Nephron progenitor cell (in vitro differentiated cells): ENCODE measurements at places on chromosomes 1 and 21.

- peaks cover 47% of the 10 kb centered on the region for H3K4me1 ChIP-seq
- H3K4me3 ChIP-seq = peak within 1 kb of the TSS; percentile 84
- H3K27ac ChIP-seq = no peak within 1 kb of the TSS
Observed at GRCh38 chr1:17011439-17012307, at the start of gene ATP13A2. ATP13A2 (minus strand) TSS chr1:17011928; CDS start chr1:17011738, 190 bp downstream.

DNA sequence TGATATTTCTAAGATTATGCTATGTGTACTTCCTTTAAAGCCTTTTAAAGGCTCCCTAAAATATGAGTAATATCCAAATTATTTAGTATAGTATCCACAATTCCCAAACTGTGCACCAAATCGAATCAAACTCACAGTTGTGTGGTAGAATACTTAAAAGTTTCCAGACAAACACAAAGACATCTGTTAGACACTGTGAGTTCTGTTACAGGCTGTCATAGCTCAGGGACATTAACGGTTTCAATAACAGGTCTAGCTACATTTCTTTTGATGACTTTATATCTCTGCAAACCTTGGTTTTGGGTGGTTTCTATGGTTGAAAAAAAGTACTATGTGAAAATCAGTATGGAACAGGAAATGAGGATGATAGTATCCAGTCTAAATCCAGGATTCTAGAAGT lies 36.9 kb upstream of the NEK7 start:
- no peak overlapping the region for H3K4me3 ChIP-seq
- no peak overlapping the region for H3K27ac ChIP-seq
- H3K27me3 ChIP-seq = no peaks in the 10 kb centered on the region

DNA sequence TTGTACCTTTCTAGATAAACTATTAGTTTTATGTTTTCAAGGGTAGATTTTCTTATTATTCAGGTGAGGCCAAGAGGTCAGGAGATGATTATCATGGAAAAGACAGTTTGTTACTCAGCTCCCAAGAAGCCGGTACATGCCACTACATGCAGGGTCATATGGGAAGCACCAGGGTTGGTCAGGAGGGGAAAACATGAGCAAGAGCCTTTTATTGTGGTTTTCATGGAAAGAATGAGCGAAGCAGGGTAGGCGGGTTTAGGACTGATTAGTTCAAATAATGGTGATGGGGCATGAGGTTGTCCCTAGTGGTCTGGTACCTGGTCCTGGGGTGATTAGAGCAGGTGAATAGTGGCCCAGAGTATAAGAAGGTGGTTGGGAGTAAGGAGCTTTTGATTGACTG lies 189.9 kb downstream of the APP start:
- H3K4me3 ChIP-seq = no peak overlapping the region
- no peak overlapping the region for H3K27ac ChIP-seq
- no peaks in the 10 kb centered on the region for H3K4me1 ChIP-seq
- H3K27me3 ChIP-seq = no peaks in the 10 kb centered on the region
- H3K36me3 ChIP-seq = peaks cover 66% of the 10 kb centered on the region

GRCh38 chr1:220189750-220190347 lies 82.4 kb downstream of the RAB3GAP2 start:
- DNase-seq = no peak
- H3K4me1 ChIP-seq = no peaks in the 10 kb centered on the region
- H3K27me3 ChIP-seq = no peaks in the 10 kb centered on the region
- H3K27ac ChIP-seq = no peak overlapping the region
- no peak overlapping the region for H3K4me3 ChIP-seq
- H3K36me3 ChIP-seq = peaks cover 57% of the 10 kb centered on the region

GRCh38 chr1:158809862-158810261 lies 21.3 kb upstream of the MNDA start:
- H3K36me3 ChIP-seq = no peaks in the 10 kb centered on the region
- no peak overlapping the region for H3K4me3 ChIP-seq
- H3K4me1 ChIP-seq = no peaks in the 10 kb centered on the region
- H3K27ac ChIP-seq = no peak overlapping the region
- peaks cover 4% of the 10 kb centered on the region for H3K27me3 ChIP-seq

- peaks cover 22% of the 10 kb centered on the region for H3K27me3 ChIP-seq
- no peaks in the 10 kb centered on the region for H3K36me3 ChIP-seq
- DNase-seq = no peak
Observed at GRCh38 chr1:4965346-4966075, 311.1 kb downstream of the AJAP1 start.

GRCh38 chr1:119634016-119634415 lies 14.1 kb downstream of the ZNF697 start:
- H3K36me3 ChIP-seq = peaks cover 21% of the 10 kb centered on the region
- no peak overlapping the region for H3K4me3 ChIP-seq
- peak overlapping the region; percentile 29 for H3K27ac ChIP-seq
- peaks cover 5% of the 10 kb centered on the region for H3K27me3 ChIP-seq
- DNase-seq = no peak
- H3K4me1 ChIP-seq = peaks cover 52% of the 10 kb centered on the region

DNA sequence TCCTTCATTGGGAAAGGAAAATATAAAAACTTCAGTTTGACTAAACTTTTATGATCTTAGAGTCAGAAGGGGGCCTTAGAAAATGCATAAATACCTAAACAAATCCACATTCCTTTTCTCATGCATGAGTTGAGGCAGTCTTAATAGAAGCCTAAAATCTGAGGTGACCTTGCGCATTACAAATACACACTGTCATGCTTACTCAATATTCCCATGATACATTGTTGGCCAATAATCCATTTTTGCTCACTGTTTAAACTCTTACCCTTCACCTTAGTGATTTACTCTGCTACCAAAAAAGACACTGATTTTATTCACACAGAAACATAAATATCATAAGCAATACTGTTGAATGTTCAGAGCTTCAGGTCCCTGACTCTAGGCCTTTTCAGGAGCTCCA lies 19.1 kb upstream of the TMCO1 start:
- H3K27me3 ChIP-seq = peaks cover 10% of the 10 kb centered on the region
- no peaks in the 10 kb centered on the region for H3K4me1 ChIP-seq
- no peak overlapping the region for H3K27ac ChIP-seq
- H3K4me3 ChIP-seq = no peak overlapping the region
- H3K36me3 ChIP-seq = peaks cover 26% of the 10 kb centered on the region
- no peak for DNase-seq

DNA sequence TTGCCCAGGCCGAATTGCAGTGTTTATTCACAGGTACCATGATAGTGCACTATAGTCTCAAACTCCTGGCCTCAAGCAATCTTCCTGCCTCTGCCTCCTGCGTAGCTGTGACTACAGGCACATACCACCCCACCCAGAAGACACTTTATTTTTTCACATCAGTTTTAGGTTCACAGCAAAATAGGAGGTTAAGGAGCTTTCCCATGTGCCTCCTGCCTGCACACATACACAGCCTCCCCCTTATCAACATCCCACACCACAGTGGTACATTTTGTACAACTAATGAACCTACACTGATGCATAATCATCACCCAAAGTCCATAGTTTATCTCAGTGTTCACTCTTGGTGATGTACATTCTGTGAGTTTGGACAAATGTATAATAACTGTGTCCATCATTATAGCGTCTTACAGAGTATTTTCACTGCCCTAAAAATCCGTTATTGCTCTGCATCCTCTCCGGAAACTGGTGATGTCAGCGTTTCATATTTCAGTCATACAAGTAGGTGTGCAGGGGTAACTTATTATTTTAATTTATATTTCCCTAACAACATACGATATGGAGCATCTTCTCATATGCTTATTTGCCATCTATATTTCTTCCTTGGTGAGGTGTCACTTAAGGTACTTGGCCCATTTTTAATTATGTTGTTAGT lies 23.2 kb downstream of the OR13G1 start:
- H3K4me1 ChIP-seq = no peaks in the 10 kb centered on the region
- no peak overlapping the region for H3K27ac ChIP-seq
- no peaks in the 10 kb centered on the region for H3K27me3 ChIP-seq
- no peaks in the 10 kb centered on the region for H3K36me3 ChIP-seq
- no peak for DNase-seq

DNA sequence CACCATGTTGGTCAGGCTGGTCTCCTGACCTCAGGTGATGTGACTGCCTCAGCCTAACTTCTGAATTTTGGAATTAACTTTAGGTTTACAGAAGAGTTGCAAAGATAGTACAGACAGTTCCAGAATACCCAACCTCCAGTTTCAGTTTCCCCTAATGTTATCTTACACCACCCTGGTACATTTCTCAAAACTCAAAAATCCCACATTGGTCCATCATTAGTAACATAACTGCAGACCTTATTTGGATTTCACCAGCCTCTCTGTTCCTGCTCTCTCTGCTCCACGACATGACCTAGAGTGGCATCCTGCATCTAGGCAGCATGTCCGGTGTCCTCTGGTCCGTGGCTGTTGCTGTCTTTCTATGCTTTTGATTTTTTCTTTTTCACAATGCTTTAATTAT lies 5.0 kb upstream of the ZC3H12A start:
- H3K4me3 ChIP-seq = no peak overlapping the region
- peaks cover 23% of the 10 kb centered on the region for H3K4me1 ChIP-seq
- peaks cover 36% of the 10 kb centered on the region for H3K27me3 ChIP-seq
- H3K36me3 ChIP-seq = no peaks in the 10 kb centered on the region
- no peak for DNase-seq
